ENCODE measurements at places on chromosomes 12 and 14.
A peak's percentile ranks its signal among the peaks of the same experiment; 100 is the strongest.

DNA sequence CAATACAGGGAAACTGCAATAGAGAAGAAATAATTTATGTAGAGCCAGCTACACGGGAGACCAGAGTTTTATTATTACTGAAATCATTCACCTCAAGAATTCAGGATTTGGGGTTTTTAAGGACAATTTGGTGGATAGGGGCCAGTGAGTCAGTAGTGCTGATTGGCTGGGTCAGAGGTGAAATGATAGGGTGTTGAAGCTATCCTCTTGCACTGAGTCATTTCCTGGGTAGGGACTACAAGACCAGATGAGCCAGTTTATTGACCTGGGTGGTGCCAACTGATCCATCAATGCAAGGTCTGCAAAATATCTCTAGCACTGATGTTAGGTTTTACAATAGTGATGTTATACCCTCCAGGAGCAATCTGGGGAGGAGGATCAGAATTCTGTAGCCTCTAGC, 486.3 kb downstream of the LRIG3 start:
- no peak for DNase-seq

GRCh38 chr14:91317381-91318308, 73.1 kb upstream of the GPR68 start:
- DNase-seq: peak; percentile 94

GRCh38 chr12:56591126-56591525, 39.0 kb downstream of the BAZ2A start:
- no peak for DNase-seq

DNA sequence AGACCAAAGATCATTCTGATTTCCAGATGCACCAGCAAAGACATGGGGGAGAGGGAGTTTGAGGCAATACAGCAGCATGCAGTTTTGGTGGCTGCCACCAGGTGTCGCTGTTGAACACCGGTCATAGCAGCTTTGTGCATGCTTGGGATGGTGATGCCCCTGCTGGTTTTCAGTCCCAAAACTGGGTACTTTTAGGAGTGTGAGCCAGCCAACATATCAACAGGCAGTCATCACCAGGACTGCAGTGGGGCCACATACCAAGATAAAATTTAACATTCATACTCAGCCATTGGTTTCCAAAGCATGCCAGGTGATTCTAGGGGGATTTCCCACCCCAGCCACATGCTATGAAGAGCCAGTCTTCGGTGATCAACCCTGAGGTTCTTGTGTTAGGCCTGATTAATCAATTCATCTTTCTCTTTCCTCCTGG, 64.2 kb downstream of the PHETA1 start:
- no peak for DNase-seq

DNA sequence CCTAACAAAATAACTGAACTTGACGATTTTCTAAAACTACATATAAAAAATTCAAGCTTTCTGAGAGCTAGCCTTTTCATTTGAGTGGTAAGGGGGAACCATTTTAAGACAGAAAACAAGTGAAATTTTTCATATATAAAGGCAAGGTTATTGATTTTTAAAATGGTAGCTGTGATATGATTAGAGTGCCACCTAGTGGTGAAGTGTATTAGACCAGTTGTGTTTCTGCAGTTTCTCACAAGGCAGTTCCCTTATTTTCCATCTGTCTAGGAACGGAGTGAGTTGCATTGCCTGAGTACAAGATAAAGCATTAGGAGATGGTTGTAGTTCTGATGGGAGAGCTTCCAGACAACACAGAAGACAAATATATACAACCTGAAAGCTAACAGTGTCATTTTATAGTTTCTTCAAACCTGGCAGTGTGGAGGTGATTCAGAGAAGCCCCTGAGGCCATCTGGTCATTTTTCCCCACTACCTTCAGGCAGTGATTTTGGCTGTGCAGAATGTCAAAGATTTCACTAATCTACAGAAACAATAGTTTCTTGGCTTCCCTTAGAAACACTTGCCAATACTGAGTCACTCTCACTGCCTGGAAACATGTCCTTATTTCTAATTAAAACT, 180.8 kb downstream of the C12orf50 start:
- no peak for DNase-seq

GRCh38 chr12:20731274-20731673, 36.1 kb downstream of the SLCO1C1 start:
- DNase-seq: no peak

DNA sequence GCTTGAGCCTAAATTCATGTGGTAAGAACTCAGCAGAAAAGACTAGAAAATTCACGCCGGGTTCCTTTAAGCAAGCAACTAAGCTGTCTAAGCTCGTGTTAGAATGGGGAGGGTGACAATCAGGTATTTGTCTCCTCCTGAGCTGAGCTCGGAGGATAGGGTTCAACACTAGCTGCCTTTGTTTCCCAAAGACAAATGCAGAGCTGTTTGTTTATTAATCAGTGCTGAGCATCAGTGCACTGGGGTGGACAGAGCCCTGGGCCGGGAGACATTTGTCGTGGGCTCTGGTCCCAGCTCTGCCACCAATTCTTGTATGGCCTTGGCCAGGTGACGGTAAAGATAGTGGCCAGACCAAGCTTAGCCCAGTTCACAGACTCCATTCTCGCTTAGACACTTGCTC, 43.7 kb downstream of the DEGS2 start:
- DNase-seq: no peak

DNA sequence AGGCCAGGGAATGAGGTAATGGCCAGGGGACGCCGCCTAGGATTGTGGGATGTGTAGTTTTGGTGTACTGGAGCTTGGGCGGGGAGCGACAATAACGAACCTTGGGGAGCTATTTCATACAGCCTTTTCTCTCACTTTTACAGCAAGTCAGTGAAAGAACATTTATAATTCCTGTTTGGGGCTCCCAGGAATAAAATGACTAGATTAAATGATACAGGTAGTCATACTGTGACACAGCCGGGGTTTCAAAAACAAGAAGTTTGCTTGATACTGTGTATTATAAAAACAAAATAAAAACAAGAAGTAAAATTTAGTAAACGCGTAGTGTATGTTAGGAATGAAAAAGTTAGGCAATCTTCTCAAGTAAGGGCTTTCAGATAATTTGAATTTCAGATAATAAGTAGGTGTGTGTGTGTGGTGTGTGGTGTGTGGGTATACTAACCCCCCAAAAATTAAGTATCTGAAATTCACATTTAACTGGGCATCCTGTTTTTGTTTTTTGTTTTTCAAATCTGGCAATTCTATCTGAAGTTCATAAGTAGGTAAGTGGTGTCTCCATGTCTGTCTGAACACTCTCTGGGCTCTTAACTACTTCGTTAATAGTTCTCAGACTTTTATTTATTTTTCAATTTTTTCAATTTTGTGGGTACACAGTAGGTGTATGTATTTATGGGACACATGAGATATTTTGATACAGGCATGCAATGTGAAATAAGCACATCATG, 458 bp upstream of the DCTN2 start:
- no peak for DNase-seq

DNA sequence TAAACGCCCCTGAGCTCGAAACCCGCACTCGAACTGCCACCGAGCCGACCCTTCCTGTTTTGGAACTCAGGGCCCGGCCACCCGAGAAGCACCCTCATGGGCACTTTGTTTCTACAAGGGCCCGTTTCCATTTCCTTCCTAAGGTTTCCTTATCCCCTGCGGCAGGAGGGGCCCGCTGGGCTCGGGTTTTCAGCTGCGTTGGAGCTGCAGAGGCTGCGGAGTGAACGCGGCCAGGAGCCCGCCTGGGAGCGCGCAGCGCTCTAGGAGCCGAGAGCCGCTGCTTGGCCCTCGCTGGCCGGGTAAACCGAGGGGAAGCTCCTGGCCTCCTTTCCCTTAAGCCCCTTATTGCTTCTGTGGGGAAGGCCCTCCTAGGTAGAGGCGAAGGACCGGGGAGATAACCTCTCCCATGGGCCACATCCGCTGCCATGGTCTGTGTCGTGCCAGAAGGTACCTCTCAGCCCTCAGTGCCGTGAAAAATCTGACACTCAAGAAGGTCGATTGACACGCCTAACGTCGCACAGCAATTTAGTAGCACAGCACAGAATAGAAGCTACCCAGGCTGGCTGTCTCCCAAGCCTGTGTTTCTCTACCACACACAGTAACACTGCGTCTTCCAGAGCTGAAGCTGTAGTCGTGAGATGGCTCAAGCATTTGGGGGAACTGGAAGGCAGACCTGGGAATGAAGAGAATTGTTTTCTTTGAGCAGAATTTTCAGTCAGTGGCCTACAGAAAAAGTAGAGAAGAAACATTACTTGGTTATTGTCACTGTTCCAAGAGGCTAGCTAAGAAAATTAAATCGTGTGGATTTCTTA, 12.9 kb upstream of the CALM1 start:
- peak; percentile 66 for DNase-seq

GRCh38 chr12:82723891-82724290, 37.2 kb downstream of the TMTC2 start:
- no peak for DNase-seq

GRCh38 chr14:24441485-24441884, 1.1 kb downstream of the SDR39U1 start:
- no peak for DNase-seq

DNA sequence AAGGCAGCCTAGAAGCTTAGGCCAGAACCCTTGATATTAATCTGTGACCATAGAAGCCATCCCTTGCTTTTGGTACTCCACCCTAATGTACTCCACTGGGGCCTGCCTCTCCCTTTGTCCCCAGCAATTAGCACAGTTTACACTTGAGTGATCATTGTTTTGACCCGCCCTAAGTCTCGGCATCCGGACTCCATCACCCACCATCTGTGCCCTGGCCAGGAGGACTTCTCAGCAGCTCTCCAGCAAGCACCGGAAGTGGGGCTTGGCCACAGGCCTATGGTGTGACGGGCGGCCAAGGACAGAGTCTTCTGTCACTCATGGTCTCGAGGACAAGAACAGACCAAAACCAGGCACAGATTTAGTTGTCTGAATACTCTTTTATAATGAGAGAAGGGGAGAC, 126.5 kb upstream of the NTF3 start:
- DNase-seq: no peak

- DNase-seq: no peak
Measured at GRCh38 chr12:121783766-121784165, 9.7 kb downstream of the RHOF start.

DNA sequence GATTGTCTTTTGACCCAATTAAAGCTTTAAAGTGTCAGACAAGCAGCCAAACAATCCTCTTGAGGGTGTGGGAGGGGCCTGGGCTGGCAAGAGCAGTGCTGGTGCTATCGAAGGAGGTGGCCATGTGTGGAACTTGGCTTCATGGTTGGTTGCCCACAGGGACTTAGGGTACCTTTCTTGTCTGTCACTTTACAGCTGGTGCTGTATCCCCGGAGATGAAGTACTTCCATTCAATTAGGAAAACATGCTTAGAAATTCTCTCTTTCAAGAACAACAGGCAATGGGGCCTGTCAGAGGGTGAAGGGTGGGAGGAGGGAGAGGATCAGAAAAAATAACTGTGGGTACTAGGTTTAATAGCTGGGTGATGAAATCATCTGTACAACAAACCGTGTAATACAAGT, 86.5 kb downstream of the DAAM1 start:
- peak; percentile 68 for DNase-seq

GRCh38 chr12:53182903-53183302, 2.2 kb upstream of the CSAD start:
- no peak for DNase-seq

- no peak for DNase-seq
Measured at GRCh38 chr14:60102389-60102788, 10.7 kb downstream of the PCNX4 start.

DNA sequence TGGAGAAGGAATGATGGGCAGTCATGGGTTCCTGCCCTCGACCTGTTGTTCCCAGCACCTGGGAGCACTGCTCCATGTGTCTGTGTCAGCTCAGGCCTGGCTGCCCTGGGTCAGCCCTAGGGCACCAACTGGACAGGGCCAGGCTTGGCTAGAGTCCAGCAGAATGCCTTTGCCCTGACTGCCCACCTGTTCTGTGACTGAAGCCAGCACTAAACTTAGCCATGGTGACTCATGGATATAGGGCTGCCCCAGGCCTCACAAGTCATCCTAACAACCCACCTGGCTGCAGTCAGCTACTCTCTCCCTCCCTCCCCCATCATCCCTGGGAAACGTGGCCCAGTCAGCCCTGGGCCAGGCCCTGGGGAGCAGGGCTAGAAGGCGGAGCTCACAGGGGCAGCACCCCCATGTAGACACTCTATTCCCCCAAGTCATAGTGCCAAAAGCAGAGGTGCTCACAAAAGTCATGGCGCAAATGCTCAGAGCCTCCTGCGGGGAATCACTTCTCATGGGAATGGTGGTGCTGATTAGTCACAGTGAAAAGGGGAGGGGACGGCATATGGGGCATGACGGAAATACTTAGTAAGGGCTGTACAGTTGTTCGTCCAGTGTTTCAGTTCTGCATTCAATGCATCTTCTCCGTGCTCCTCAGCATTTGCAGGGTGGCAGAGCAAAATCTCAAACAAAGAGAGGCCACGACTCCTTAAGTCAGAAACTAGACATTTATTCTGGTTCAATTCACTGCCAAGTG, 52.0 kb upstream of the NTF3 start:
- DNase-seq: no peak

- no peak for DNase-seq
Measured at GRCh38 chr12:78683626-78684025, 180.9 kb upstream of the SYT1 start.

DNA sequence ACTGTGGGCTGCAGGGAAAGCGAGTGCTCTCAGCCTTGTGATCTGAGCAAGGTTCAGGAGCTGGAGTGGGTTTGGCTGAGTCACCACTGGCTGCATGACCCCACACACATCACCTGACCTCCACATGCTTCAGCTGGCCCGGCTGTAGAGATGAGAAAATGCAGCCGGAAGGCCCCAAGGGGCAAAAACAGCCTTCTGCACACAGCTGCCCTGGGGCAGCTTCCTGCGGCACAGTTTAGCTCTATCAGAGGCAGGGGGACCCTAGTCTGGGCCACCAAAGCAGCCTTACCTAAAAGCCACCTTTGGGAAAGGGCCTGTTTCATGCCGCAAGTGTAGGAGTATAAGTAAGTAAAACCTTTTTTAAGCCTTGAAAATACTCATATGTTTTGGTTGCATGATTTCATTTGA, 123.3 kb downstream of the SSPN start:
- DNase-seq: peak; percentile 61

DNA sequence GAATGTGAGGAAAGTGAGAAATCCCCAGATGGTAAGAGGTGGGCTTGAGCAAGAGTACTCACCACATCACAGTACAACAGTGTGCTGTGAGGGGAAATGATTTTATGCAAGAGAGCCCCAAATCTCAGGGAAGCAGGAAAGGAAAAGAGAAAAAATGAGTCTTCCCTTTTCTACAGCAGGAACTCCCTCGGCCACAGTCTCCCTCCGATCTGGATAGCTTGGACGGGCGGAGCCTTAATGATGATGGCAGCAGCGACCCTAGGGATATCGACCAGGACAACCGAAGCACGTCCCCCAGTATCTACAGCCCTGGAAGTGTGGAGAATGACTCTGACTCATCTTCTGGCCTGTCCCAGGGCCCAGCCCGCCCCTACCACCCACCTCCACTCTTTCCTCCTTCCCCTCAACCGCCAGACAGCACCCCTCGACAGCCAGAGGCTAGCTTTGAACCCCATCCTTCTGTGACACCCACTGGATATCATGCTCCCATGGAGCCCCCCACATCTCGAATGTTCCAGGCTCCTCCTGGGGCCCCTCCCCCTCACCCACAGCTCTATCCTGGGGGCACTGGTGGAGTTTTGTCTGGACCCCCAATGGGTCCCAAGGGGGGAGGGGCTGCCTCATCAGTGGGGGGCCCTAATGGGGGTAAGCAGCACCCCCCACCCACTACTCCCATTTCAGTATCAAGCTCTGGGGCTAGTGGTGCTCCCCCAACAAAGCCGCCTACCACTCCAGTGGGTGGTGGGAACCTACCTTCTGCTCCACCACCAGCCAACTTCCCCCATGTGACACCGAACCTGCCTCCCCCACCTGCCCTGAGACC, 7.8 kb downstream of the ATN1 start:
- no peak for DNase-seq
